Fibroblast of skin of left quadriceps (primary cell): ENCODE measurements at places on chromosomes 2 and 18.

DNA sequence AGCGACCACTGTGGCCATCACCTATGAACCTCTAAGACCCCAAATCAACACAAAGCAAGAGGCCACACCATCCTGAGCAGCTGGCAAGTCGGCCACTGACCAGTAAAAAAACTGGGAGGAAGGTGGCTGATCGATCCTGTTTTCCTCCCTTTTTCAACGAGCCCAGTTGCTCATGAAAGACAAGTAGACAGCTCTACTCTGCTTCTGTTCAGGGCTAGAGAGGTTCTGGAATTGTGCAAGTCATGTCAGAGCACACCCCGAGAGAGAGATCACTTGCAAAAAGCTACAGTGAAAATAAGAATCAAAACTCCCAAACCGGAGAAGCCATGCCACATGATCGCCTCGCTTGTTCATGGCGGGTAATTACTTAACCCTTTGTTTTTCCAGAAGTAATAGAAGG, 34.6 kb downstream of the ZNF516 start:
- DNase-seq: no peak

DNA sequence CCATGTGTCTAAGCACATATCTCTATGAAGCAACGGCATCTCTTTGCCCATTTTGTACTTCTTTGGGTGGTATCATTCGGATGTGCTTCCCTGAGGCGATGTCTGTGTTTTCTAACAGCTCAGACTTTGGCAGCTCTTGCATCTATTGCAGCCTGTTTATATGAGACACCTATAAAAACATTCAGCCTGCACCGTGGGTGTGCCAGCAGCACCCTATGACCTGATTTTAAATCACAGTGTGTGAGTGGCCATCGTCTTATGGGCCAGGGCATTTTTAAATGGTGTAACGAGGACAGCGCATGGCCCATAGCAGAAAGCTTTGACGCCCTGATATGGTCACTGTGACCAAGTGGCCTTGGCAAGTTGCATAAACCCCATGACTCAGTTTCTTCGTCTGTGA, 12.9 kb downstream of the NPAS2 start:
- no peak for DNase-seq

DNA sequence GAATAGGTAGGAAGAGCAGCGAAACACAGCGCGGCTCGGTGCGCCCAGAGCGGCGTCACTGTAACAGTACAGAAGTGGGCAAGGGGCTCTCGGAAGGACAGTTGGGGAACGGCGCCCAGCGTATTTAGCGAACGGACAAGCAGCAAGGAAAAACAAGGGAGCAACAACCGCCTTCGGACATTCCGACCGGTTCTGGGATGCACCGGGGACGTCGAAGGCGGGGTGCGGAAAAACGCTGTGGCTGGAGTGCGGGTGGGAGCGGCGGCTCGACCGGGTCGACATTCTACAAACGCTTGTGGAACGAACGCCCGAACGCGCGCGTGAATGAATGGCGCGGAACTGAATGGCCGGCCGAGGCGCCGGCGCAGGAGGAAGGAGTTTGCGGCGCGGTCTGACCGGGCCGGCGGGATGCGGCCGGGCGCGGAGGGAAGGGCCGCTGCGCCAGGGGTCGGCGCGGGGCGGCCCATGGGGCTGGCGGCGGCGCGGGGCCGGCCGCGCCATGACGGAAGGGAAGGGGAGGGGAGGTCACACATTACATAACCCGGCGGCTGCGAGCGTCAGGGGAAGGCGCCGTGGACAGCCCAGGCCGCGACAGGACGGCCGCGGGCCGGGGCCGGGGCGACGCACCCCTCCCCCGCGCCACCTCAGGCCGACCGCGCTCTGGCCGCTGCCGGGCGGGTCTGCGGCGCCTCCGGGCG, 605 bp downstream of the REV1 start:
- no peak for DNase-seq

DNA sequence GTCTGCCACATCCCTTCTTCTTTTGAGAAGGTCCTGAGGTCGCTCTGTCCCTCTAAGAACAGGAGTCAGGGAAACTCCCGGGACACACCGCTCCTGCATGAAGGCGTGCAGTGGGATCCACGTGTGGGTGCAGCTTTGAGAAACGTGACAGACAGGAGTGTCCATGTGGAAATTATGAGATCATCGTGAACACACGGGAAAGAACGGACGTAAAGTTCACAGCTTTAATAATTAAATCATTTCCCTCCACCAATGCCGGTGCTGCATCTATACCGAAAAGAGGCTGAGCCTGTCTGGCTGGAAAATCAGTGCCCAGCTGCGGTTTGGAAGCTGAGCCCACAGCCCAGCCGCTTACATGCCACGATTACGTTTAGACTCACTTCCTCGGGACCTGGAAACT, 372.4 kb upstream of the SALL3 start:
- no peak for DNase-seq

GRCh38 chr2:18527326-18527725, 33.1 kb downstream of the RDH14 start:
- no peak for DNase-seq

DNA sequence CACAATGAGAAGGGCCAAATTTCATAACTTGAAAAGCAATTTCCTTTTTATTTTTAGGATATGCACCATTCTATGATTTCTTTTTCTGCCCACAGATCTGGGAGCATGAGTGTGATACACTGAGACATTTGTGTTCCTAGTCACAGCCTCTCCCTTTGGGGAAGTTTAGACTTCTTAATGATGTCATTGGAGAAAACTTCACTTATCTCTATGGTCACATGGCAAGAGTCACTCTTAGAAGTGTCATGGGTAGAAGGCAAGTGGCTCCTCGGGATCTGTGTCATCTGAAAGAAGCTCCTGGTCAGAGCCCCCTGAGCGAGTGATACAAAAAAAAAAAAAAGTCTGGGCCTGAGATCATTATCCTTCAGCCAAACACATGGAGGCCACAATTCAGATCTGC, 62.5 kb upstream of the LGALSL start:
- no peak for DNase-seq
